Endothelial cell (in vitro differentiated cells): ENCODE measurements at places on chromosomes 3 and 15.

GRCh38 chr3:74053970-74054516, 429.3 kb upstream of the PDZRN3 start:
- no peak for DNase-seq

DNA sequence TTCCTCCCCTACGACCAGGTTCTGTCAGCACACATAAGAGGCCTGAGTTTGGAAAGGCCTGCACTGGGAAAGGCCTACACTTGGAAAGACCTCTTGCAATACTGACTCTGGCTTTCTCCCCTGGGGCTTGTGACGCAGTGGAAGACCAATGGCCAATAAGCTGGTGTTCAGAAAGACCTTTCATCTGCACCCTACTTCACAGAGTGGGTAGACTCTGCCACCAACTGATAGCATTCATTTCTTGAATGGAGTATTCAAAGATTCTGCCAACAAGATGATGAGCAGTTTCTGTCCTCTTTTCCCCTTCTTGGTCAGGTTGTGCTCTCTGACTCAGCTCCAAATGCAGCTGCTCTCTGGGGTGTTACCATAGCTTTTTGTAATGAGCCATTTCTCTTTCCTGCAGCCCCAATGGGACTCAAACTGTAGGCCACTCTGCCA, 48.8 kb downstream of the TIPARP start:
- DNase-seq, result no peak

- no peak for DNase-seq
Observed at GRCh38 chr15:64037966-64038365, 8.3 kb downstream of the DAPK2 start.

GRCh38 chr3:118213892-118214291, 820.8 kb downstream of the IGSF11 start:
- no peak for DNase-seq

DNA sequence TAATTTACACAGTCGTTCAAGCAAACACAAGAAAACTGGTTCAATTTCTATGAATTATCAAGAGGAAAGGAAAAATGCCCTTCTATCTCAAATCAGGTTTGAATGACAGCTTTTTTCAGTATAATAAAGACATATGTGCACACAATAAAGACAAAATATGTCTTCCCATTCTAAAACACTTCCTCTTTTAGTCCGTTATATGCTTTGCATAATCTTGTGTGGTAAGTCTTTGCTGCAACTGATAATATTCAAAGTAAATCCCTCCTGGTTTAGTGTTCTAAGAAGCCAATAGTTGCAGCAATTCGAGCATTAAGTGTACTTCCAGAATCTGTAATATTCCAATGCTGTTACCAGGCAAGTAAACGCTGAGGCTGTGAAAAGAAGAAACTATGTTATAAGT, 43.7 kb upstream of the MAPKBP1 start:
- no peak for DNase-seq

DNA sequence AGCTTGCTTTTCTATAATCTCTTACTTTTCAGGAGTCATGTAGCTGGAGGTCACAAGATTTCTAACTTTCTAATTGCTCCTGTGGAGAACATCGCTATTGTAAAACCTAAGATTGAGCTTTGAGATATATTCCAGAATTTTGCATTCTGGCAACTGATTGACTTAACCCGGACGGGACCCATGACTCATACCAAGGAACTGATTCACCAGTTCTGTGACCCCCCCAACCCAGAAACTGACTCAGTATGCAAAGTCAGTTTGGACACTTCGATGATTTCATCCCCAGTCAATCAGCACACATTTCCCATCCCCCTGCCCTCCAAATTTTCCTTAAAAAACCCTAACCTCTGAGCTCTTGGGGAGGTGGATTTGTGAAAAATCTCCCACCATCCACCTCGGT, 396.5 kb upstream of the GBE1 start:
- DNase-seq, result no peak

GRCh38 chr3:187919048-187919447, 173.8 kb upstream of the BCL6 start:
- DNase-seq, result no peak

DNA sequence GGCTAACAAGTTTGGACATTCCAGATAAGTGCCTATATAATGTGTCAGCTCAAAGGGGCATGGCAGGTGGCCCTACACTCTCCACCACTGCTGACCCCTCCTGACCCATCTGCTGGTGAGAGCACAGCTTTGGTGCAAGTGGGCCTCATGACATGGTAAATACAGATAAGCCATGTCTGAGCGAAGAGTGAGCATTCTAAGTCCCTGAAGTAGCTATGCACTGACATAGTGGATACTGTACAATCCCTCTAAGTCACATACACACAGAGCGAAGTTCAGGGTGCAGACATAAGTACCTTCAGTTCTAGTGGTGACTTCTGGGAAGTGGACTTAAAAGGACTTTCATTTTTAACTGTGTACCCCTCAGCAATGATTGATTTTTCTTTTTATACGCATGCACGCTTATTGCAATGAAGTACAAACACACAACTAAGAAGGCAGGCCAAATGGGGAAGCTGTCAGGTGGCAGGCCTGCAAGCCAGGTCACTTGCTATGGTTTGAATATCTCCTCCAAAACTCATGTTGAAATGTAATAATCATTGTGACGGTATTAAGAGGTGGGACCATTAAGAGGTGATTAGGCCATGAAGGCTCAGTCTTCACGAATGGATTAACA, 41.5 kb downstream of the TBC1D2B start:
- DNase-seq, result no peak

DNA sequence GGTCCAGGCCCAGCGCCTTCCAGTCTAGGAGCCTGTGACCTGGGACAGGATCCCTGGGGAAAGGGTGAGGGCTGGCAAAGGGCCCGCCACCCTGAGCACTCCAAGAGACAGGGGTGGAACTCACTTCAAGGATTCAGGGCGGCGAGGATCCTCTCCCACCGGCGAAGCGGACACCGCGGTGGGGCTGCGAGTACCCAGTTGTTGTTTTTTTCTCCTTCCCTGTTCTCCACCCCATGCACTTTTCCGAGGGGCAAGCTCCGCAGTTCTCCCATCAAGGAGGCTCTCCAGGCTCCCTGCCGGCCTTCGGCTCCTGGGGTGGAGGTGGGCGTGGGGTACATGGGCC, 387 bp upstream of the PAQR5 start:
- DNase-seq, result no peak

GRCh38 chr15:69463182-69463756, 10.7 kb downstream of the RPLP1 start:
- no peak for DNase-seq

- no peak for DNase-seq
Observed at GRCh38 chr3:99866261-99866761, 48.6 kb downstream of the CMSS1 start.

DNA sequence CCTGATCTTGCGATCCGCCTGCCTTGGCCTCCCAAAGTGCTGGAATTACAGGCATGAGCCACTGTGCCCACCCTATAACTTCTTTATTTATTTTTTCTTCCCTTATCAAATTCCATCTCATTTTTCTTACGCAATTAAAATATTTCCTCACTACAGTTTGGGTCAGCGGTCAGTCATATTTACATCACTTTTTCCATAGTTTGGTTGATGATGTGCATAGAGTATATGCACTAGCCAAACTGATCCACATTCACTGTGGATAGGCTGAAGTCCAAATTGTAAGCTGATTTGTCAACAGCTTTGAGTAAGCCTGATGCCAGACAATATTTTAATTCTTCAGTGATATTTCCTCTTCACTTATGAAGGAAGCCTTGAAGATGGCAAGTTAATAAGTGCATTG, 256.3 kb downstream of the TIGIT start:
- no peak for DNase-seq

- no peak for DNase-seq
Observed at GRCh38 chr15:70479785-70480184, 283.6 kb downstream of the UACA start.

- DNase-seq, result no peak
Observed at GRCh38 chr3:28334552-28334951, 14.0 kb upstream of the ZCWPW2 start.

GRCh38 chr3:64922213-64922612, 234.4 kb upstream of the ADAMTS9 start:
- no peak for DNase-seq

DNA sequence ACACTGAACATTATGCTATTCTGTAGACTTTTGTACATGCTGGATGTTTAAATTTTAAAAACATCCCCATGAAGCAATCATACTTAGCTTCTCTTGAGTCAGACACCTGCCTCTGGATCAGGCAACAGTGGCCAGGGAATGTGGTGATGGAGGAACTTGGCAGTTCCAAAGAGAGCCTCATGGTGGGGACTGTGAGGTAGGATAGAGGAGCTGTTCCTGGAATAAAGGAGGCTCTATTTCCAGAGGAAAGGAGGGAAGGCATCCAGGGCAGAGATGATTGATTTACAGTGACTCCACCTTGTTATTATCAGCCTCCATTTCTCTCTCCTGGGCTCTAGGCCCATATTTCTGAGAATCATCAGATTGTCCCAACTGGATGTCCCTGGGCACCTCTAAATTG, 35.0 kb upstream of the ABHD17C start:
- peak; percentile 55 for DNase-seq

DNA sequence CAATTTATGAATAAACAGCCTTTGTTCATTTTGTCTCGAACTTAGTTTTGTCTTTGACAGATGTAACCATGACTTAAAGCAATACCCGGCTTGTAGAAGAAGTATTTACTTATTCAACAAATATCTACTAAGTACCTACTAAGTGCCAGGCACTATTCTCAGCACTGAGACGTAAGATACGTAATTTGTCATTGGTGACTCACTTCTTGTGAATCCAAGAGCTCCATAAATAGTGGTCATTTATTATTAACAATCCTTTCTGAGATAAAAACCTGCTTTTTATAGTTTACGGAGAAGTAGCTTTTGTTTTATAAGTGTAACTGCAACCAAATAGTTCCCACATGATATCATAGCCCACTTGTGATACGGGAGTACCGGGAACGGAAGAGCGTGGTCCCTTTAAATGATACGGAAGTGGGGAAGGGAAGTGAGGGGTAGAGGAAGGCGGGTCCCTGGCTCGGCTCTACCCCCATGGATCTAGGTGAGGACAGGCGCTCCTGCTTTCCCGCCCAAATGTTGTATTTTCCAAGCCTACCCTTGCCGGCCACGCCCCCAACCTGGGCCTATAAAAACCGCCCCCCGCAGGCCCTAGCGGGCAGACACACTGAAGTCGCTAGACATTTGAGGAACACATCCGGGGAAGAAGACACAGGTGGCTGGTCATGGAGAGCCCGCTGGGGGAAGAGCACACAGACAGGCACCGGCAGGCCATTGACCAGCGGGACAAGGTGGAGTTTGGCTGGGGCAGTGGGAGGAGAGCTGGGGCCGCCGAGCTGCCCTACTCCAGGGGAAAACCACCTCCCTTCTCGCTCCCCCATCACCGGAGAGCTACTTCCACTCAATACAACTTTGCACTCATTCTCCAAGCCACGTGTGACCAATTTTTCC, at the start of gene SAMMSON:
TSS of gene SAMMSON (plus strand) at position 594 of the 888 bp plus-strand sequence.
- DNase-seq, result no peak

- no peak for DNase-seq
Observed at GRCh38 chr3:94167796-94168195, 104.9 kb downstream of the NSUN3 start.

DNA sequence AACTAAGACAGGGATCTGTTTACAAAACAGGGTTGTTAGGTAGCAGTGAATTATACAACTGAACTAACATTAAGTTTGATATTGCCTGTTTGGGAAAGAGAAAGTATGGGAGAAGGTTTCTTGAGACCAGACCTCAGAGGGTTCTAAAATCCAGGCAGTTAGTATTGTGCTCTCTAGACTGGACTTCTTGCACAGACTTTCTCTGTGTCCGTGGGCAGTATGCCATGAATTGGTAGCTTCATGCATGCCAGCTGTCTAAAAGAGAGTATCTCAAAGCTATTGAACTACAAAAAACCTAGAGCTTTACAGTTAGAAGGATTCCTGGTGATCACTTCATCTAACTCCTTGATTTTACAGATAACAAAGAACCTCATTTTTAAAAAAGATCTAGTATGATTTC, 12.5 kb downstream of the SAMD7 start:
- DNase-seq, result no peak

- no peak for DNase-seq
Observed at GRCh38 chr3:70803891-70804290, 491.5 kb upstream of the MDFIC2 start.

DNA sequence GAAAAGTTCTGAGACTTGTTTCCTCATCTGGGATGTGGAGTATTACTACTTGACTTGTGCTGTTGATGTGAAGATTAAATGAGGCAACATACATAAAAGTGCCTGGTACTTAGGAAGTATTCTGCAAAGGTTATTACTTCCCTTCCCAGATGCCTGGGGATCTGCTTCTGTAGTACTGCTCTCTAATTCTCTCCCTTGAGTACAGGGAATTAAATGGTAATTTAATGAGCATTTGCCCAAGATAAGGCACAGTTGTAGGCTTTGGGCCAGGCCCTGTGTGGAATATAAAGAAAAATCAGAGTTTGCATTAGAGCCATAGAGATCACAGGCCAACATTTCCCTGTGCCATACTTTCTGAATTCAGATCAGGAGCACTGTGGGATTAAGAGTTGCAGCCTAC, 84.4 kb downstream of the LARS2 start:
- DNase-seq, result no peak

GRCh38 chr3:18279226-18279737, 145.9 kb downstream of the SATB1 start:
- DNase-seq, result no peak

- no peak for DNase-seq
Observed at GRCh38 chr15:91737151-91737818, 116.2 kb upstream of the SLCO3A1 start.

DNA sequence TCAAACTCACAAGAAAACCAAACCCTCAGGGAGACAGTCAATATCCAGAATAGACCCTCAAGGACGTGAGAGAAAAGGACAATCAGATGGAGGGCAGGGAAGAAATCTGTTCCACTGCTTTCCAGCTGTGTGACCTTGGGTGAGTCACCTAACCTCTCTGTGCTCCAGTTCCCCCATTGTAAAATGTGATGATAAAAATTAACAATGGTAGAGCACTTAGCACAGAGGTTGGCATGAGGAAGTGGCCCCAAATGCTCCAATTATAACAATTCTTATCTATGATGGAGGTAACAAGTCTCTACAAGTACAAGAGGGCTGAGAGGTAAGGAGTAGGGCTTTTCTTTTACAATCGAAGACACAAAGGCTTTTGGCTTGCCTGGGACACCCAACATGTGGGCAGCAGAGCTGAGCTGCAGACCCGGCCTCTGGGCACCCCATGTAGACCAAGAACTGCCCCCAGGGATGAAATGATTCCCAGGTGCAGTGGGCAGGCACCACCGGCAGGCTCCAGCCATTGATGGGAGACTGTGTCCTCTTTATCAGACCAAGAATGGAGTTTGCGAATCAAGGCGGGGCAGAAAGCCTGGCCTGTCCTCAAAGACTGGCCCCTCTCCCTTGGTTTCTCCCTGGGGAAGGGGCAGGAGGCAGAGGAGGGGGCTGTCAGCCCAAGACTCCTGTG, 22.0 kb downstream of the WNT7A start:
- DNase-seq, result no peak
